ENCODE measurements at places on chromosomes 1 and 21.
A peak's percentile ranks its signal among the peaks of the same experiment; 100 is the strongest.

DNA sequence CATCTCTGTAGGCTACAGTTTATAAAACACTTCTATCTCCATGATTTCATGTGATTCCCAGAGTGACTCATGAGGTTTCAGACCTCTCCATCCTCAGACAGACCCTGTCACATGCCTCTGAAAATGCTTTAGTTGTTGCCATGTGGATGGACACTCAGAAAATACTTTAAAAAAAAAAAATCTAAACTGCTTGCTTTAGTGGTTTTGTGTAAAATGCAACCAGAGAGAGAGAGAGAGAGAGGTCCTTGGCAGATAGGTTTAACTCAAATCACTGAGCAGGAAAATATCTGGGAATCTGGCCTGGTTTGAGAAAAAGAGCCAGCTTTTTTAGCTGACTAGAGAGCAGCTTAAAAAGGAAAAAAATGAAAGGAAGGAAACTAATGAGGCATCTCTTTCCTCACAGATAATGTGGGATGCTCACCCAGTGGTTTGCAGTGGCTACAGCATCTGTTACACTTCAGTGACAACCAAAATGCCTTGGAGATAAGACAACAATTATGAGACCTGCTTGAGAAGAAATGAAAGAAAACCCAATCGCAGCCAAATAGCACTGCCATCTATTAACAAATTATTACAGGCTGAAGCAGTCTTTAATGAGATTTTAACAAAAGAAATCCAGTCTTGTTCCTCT, 54.6 kb upstream of the SYT14 start:
- peak; percentile 85 for DNase-seq

- DNase-seq = peak; percentile 38
These were observed 108.0 kb downstream of the HLCS start for GRCh38 chr21:36858320-36858957.

- DNase-seq = no peak
These were observed 6.5 kb downstream of the MEX3A start for GRCh38 chr1:156075775-156076204.

GRCh38 chr1:160046494-160047110, 14.8 kb upstream of the PIGM start:
- peak; percentile 43 for DNase-seq

DNA sequence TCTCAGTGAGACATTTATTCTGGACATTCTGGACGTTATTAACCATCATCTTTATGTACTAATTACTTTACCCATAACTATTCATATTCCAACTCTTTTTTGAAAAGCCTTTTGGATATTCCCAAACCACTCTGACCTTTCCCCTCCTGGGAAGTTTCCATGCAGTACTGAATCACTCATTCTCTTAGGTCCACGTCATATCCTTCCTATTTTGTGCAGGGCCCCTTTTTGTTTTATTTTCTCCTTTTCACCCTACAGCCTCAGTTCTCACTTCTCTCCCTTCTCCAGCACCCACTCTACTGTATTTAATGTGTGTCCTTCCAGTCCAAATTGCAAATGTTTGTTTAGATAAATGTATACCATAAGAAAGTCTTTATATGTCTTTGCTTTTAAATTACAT, 16.4 kb upstream of the ATP1A1 start:
- DNase-seq = no peak

- peak; percentile 2 for DNase-seq
These were observed 43.5 kb downstream of the CHIA start for GRCh38 chr1:111334169-111334568.
